ENCODE measurements at places on chromosomes 12 and 14.

DNA sequence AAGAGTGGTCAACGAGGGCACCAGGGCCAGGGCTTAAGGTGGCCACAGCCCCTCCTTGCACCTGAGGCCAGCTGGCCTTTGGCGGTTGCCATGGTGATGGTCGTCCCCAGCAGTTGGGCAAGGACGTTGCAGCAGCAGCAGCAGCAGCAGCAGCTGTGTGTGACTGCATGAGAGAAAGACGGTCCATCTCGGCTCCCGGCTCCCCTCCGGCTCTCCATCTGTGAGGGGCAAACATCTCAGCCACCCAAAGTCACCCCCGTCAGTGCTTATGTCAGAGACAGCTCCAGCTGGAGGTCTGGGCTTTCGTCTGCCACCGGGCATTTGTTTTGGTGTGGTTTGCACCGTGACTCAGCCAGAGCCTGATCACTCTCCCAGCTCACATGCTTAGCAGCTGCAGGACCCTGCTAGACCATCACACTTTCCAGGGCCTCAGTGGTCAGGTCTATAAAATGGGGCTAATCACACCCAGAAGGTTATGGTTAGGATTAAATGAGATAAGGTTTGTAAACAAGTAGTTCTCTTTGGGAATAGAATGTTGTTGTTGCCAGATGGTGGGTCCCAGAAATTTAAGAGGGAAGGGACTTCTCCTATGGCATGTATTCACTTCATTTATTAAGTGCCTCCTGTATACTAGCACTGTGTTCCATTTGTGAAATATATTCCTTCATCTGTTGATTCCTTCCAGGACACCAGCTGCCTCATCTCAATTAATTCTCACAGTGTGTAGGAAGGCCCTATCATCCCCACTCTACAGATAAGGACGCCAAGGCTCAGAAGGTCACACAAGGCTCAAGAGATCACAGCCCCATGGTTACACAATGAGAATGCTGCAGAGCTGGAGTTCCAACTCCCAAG is 212.6 kb upstream of the LHX5 start:
- no peak for DNase-seq

DNA sequence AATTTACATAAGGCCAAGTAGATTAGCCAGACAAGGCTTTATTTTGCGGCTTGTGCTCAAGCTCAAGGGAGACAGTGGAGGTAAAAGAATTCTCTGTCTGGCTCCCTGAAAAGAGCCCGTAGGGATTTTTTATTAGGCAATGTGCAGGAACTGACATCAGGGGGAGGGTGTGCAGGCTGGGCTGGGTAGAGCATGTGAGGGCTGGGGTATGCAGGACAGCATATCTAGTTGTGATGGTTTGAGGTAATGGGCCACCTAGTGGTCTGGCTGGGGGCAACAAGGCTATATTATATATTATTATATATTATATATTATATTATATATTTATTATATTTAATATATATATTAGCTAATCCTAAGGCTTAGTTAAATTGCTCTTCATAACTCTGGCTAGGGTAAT is 102.1 kb downstream of the TMEM117 start:
- DNase-seq = no peak

GRCh38 chr12:98793121-98793520 is 148.0 kb downstream of the APAF1 start:
- no peak for DNase-seq

DNA sequence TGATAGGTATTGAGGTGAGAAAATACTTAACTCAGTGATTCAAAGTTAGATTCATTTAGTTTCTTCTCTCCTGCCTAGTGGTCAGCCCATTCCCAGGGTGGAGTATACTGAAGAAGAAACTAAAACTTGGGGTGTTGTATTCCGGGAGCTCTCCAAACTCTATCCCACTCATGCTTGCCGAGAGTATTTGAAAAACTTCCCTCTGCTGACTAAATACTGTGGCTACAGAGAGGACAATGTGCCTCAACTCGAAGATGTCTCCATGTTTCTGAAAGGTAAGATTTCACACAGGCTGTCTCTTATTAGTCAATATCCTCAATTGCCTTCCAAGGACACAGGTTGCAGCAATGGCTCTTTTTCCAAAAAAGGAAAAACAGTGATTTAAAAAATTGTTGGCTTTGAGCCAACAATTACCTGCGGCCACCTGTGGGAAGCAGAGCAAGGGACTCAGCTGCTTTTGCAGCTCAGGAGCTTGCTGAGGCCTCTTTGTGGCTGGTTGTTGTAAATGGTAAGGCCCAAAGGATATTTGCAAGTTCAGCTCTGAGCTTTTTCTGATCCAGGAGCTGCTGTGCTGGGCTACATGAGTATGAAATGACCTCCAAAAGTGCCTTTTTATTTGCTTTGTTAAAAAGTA is 33.9 kb downstream of the TPH2 start:
- DNase-seq = no peak

DNA sequence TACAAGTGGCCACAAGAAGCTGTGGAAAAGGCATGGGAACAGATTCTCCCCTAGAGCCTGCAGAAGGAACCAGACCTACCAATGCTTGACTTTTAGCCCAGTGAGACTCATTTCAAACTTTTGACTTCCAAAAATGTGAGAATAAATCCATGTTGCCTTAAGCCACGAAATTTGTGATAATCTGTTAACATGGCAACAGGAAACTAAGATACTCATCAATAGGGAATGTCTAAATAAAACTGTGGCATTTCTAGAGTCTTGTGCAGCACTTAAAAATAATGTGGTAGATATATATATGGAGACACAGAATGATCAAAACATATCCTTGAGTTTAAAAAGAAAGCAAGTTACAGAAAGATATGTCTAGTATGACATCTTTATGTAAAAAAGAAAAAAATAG is 12.0 kb downstream of the HECTD4 start:
- no peak for DNase-seq

GRCh38 chr14:23639891-23640523 is 3.8 kb downstream of the DHRS2 start:
- DNase-seq = no peak

DNA sequence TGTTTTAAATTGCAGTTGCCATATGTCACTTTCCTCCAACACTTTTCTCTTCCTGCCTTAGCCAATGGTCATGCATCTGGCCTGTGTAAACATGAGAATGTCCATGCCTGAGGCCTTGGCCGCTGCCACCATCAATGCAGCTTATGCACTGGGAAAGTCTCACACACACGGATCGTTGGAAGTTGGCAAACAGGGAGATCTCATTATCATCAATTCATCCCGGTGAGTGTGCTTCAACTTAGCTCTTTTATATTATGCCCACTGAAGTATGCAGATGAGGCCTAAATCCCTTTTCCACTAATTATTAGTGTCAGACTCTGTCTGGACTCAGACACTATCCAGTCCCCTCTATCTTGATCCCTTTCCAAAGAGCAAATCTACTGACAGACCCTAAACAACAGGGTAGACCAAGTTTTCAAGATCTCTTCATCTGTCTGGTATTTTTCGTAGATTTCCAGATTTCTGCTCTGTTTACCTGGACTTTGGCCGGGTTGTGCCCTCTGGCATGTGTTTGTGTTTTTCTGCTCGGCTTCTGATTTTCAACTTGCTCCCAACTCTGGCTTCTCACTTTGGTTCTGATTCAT is 23.2 kb downstream of the AMDHD1 start:
- no peak for DNase-seq

DNA sequence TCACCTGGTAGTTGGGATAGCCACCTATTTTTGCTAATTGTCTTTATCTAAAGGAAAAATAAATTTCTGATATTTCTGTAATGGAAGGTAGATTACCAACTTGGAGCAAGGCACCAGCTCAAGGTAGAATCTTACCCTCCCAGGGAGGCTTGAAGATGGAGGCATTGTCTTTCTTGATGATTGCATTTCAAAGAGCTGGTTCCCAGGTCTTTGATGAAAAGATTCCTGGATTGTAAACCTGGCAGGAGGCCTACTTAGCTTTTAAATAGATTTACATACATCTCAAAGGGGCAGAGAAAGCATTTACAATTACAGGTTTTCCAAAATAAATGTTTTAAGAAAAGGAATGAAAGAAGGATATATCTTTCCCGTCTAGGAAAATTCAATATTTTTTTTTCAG is 729.2 kb downstream of the LRFN5 start:
- DNase-seq = no peak

GRCh38 chr14:52951681-52952554 is 1.1 kb upstream of the FERMT2 start:
- no peak for DNase-seq

- no peak for DNase-seq
These were observed 21.1 kb upstream of the AKAP6 start for GRCh38 chr14:32307881-32308582.

- DNase-seq = no peak
These were observed 9.0 kb upstream of the OR6J1 start for GRCh38 chr14:22653012-22653621.

GRCh38 chr12:124564232-124564958 is 3.0 kb downstream of the NCOR2 start:
- no peak for DNase-seq

- no peak for DNase-seq
These were observed 42.9 kb upstream of the BICD1 start for GRCh38 chr12:32063796-32064195.

- DNase-seq = no peak
These were observed 364.8 kb downstream of the CACNA1C start for GRCh38 chr12:2417481-2418160.

- no peak for DNase-seq
These were observed 49.4 kb downstream of the MAGOHB start for GRCh38 chr12:10563966-10564365.

DNA sequence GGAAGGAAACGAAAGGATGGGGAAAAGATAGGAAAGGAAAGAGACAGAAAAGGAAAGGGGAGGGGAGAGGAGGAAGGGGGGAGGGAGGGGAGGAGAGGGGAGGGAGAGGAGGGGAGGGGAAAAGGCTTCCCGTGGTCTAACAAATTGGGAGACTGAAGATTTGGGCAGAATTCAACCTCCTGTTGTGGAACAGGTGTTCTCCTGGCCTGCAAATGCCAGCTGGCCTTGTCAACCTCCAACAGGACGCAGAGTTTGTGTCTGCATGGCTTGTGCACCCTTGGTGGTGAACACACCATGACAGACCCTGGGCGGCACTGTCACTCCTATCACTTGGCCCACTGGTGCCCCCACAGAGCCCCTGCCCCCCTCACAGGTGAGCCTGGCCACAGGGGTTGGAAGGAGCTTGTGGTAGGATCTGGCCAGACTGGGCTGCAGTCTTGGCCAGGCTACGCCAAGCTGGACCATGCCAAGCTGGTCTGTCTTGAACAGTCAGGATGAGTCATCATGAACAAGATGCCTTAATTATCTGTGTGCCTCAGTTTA is 321.6 kb downstream of the BCL11B start:
- DNase-seq = no peak

DNA sequence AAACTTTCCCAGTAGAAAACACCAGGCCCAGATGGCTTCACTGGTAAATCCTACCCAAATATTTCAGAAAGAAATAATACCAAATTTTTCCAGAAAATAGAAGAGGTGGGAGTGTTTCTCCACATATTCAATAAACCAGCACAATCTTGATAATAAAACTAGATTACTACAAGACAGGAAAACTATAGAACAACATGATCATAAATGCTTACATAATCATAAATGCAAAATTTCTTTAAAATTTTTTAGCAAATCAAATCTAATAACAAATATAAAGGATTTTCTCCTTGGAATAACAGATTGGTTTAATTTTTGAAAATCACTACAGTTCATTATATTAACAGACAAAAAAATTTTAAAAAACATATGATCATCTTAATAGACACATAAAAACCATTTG is 294.5 kb downstream of the BCL11B start:
- no peak for DNase-seq

DNA sequence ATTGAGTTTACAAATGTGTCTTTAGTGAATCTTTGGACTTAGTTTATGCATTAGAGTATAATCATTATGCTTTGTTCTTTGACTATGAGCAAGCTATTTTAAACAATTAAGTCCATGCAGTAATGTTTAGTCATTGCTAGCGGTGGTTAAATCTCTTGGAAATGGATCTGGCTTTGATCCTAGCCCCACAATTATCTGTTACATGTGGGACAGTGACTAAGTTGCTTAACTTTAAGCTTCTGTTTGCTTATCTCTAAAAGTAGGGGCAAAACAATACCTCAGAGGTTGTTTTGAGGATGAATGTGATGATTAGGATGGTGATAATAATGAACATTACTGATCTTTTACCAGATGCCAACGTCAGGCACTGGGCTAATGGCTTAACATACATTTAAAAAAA is 124.2 kb downstream of the NPAS3 start:
- no peak for DNase-seq

DNA sequence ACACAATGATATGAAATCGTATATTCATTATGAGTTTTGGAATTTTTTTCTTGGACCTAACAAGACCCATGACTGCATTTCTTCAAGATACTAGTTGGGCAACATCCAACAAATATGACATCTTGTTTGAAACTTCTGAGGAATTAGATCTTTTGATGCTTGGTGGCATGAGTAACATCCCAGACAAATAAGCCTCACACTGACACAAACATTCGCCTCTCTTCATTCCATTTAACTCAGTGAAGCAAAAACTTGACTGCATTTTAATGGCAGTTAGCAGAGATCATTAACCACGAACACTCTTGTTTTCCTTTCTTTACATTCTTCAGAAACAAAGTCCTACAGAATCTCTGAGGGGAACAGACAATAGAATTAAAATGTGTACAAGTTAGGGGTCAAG is 758.3 kb downstream of the C12orf50 start:
- DNase-seq = no peak

- DNase-seq = no peak
These were observed 6.0 kb upstream of the SOS2 start for GRCh38 chr14:50237427-50237826.
